ENCODE measurements at places on chromosomes 5 and 9.

DNA sequence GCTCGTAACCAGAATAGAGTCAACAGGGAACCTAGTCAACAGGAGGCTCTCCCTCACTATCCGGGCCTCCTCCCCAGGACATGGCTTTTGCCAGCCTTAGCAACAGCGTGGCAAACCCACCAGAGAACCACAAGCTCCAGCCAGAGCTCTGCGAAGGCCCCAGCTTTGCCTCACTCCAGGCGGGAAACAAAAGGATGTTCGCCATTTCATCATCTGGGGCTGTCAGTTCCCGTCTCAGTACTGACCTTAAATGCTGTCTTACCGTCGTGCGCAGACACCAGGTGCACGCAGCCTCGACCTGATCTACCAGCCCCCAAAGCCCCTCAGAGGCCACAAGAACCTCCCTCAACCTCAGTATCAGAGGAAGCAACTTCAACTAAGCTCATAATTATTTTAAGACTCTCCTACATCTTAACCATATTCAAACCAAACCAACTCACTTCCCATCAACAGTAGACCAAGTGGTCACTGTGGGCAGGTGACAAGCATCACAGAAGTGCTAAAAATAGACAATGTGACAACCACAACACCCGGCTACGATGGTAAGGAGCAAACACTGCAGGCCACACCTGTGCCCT is 71.4 kb downstream of the SEMA4D start:
- H3K4me3 ChIP-seq = no peak overlapping the region
- peaks cover 8% of the 10 kb centered on the region for H3K4me1 ChIP-seq
- H3K27me3 ChIP-seq = no peaks in the 10 kb centered on the region
- no peak overlapping the region for H3K27ac ChIP-seq
- no peak for DNase-seq
- H3K36me3 ChIP-seq = no peaks in the 10 kb centered on the region

GRCh38 chr9:112252194-112252593 is 77.1 kb upstream of the SUSD1 start:
- H3K4me3 ChIP-seq = no peak overlapping the region
- H3K27ac ChIP-seq = no peak overlapping the region
- H3K36me3 ChIP-seq = peaks cover 6% of the 10 kb centered on the region
- H3K4me1 ChIP-seq = no peaks in the 10 kb centered on the region
- no peaks in the 10 kb centered on the region for H3K27me3 ChIP-seq
- no peak for DNase-seq

DNA sequence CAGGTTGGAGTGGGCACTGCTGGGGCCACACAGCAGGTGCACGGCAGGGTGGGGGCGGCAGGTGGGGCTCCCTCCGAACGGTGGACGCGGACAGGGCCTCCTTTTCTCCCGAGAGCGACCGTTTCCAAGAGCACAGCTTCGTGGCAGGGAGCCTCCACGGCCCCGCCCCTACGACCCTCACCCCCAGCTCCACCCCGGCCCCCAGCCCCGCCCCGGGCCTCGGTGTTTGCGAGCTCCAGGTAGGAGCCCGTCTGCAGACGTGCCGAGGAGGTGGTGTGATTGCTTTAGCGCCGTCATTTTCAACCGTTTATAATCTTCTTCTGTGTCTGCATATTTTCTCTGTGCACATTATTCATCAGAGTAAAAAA is 8.8 kb downstream of the GRIN1 start:
- H3K36me3 ChIP-seq = no peaks in the 10 kb centered on the region
- no peaks in the 10 kb centered on the region for H3K27me3 ChIP-seq
- no peak for DNase-seq
- H3K27ac ChIP-seq = no peak overlapping the region

- no peaks in the 10 kb centered on the region for H3K4me1 ChIP-seq
- no peaks in the 10 kb centered on the region for H3K27me3 ChIP-seq
- H3K4me3 ChIP-seq = no peak overlapping the region
- no peak for DNase-seq
- no peak overlapping the region for H3K27ac ChIP-seq
These were observed 23.6 kb downstream of the SREK1IP1 start for GRCh38 chr5:64744914-64745313.

GRCh38 chr5:96662725-96663518 is 746 bp downstream of the CAST start:
- no peaks in the 10 kb centered on the region for H3K27me3 ChIP-seq
- peak overlapping the region; percentile 86 for H3K27ac ChIP-seq
- H3K4me1 ChIP-seq = peaks cover 2% of the 10 kb centered on the region
- peak overlapping the region; percentile 75 for H3K4me3 ChIP-seq

GRCh38 chr9:742104-742503 is 99.4 kb upstream of the DMRT1 start:
- H3K27ac ChIP-seq = no peak overlapping the region
- H3K27me3 ChIP-seq = no peaks in the 10 kb centered on the region
- H3K4me1 ChIP-seq = peaks cover 8% of the 10 kb centered on the region
- peaks cover 77% of the 10 kb centered on the region for H3K36me3 ChIP-seq
- DNase-seq = peak; percentile 53

GRCh38 chr9:135989157-135989556 is 28.0 kb upstream of the UBAC1 start:
- no peak overlapping the region for H3K4me3 ChIP-seq
- no peaks in the 10 kb centered on the region for H3K36me3 ChIP-seq
- no peak overlapping the region for H3K27ac ChIP-seq
- H3K27me3 ChIP-seq = no peaks in the 10 kb centered on the region
- no peak for DNase-seq
